Left colon (tissue), 2 donors: ENCODE measurements at places on chromosomes 1 and 21.

DNA sequence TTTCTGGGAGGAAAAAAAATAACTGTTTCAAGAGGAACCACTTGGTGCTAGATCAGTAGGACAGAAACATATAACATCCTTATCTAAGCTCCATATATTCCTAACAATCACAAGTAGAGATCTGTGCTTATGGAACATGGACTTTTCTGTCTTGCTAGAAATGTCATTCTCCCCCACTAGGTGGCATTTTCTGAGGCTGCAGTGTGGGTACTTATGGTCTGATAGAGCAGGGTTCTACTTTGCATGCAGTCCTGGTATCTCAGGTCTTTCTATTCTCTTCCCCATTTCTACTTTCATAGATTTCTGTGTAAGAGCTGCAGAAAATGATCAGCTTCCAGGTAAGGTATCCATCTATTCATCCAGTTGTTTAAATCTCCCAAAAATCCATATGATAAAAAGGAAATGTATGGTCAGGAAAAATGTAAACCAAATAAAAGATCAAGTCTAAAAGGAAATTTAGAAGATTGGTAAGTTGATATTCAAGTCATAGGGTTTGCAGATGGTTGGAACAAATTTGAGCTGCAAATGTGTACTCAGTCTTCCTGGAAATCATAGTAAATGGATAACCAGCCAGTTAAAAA is 1.5 kb downstream of the ZNF684 start:
- no peak for DNase-seq

GRCh38 chr1:109112056-109112651 is 1.8 kb upstream of the ELAPOR1 start:
- no peak for DNase-seq

DNA sequence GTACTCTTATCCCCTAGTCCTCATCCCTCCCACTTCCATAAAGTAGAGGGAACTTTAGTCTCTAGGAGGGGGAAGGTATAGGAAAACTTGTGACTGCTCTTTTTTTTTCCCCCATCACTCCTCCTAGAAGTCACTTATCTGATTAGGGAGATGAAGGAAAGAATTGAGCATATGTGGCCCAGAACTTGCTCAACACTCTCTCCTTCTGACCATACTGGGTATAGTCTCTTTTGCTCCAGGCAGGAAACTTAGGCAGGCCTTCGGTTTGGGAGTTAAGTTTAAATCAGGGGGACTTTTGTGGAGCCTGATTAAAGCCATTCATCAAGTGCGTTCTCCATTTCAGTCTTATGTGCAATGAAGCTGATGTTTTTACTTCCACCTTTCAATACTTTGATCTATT is 5.8 kb downstream of the UBE2U start:
- DNase-seq, result no peak

DNA sequence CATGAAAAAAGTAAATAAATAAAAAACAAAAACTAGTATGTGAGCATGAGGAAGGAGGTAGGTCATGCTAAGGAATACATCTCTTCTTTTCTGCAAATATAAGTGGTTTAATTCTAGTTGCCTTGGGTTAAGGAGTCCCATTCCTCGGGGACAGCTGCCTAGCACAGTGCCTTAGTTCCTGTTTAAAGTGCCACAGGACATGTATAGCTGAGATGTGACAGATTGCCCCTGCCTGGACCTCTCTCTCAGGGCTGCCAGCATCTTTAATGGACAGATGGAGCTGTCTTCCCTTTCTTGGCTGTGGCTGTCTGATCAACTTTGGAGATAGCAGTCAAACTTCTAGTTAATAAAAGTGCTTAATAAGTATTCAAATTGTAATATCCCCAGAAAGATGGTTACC is 50.0 kb downstream of the TSEN15 start:
- DNase-seq, result no peak

- DNase-seq, result no peak
Measured at GRCh38 chr1:9476790-9477463, 62.3 kb upstream of the SLC25A33 start.

DNA sequence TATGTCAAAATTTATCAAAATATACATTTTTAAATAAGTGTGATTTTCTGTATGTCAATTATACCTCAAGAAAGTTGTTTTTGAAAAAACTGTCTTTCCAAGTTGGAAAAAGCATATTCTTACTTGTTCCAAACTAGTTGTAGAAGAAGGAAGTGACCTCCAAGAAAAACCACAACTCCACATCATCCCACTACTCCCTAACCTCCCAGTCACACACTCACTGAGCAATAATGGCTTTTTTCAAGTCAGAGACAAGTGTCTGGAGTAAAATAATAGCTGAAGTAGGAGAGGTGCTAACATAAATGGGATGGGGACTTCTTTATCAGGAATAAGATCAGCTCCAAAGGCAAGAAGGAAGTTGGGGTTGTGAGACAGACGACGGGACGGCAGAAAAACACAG is 13.4 kb downstream of the EPRS1 start:
- no peak for DNase-seq

DNA sequence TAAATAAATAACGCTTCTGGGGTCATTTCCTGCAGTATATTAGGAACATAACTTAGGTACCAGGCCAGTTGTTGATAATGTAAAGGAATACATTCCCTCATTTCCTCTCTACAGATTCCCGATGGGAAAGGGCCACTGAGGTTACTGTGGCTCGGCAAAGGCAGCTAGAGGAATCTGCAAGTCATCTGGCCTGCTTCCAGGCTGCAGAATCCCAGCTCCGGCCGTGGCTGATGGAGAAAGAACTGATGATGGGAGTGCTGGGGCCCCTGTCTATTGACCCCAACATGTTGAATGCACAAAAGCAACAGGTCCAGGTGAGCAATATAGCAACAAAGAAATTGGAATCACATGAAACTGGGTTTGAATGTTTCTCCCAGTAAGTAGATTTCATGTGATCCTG is 109.6 kb upstream of the BMP8A start:
- no peak for DNase-seq

DNA sequence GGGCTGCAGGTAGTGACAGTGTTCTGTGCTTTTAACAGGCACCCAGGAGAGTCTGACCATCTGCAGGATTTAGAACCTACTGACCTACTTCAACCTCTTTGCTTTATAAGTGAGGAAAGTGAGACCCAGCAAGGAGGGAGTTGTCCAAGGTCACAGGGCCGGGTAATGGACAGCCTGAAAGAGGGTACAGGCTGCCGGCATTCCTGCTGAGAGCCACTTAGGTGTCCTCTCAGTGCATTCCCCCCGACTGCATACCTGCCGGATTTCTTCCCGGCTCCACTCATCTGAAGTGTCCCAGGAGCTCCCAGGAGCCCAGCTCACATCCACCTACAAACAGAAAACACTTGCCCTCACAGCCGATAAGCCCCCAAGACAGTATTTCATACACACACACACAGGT is 13.9 kb downstream of the PHLDA3 start:
- no peak for DNase-seq

- DNase-seq, result peak; percentile 65
Measured at GRCh38 chr1:42380586-42381279, at the start of gene RIMKLA. Gene RIMKLA, plus strand, starts transcription at chr1:42380792. Its CDS starts 143 bp downstream, at chr1:42380935.

DNA sequence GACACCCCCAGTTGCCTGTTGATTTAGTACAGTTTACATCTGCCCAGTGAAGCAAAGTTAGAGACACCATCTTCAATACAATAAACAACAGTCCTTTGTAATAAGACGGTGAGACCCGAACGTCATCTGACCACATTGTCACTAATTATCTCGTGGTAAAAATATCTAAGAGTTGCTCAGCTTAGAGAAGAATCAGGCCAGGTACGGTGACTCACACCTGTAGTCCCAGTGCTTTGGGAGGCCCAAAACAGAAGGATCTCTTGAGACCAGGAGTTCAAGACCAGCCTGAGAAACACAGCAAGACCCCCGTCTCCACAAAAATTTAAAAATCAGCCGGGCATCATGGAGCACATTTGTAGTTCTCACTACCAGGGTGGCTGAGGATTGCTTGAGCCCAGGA is 53.5 kb downstream of the CD34 start:
- no peak for DNase-seq

GRCh38 chr1:171084091-171084490 is 6.6 kb upstream of the FMO3 start:
- no peak for DNase-seq

DNA sequence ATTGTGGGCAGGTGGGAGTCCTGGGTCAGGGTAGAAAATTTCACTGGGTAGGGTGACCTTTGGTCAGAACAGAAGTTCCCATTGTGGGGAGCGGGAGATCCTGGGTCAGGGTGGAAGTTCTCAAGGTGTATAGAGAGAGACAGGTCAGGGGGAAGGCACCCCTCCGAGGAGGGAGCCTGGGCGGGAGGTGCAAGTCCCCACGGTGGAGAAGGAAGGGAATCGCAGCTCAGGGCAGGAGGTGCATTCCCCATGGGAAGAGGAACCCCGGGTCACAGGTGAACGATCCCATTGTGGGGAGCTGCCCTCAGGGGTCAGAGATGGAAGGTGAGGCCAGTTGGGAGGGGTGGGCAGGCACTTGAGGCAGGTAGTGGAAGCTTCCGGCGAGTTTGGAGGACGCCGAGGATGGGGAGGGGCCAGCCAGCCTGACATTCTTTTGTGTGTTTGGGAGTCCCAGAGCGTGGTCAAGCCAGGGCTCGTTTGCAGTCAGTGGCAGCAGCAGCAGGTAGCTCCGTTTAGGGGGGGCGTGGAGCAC is 637 bp downstream of the LYPLA2 start:
- DNase-seq, result peak; percentile 45

- peak; percentile 12 for DNase-seq
Measured at GRCh38 chr1:183870351-183871077, 65.6 kb downstream of the RGL1 start.

GRCh38 chr1:10396870-10397269 is 2.0 kb upstream of the PGD start:
- no peak for DNase-seq

GRCh38 chr1:161486806-161487741 is 18.2 kb upstream of the FCGR2A start:
- no peak for DNase-seq

DNA sequence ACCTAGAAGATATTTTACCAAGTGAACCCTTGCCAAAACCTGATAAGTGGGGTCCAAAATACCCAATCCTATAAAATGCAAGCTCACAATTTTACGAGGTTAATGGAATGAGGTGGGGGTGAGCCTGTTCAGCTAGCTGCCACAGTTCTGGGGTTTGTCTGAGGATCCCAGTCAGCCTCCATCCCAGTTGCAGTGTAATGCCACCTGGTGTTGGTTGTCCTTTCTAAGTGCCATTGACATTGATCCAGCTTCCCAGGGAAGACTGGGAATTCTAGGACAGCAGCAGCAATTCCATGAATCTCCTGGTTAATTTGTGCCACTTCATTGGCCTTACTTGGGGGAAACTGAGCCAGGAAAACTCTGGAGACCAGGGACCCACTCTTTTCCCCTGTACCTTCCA is 298.3 kb downstream of the RWDD3 start:
- no peak for DNase-seq

DNA sequence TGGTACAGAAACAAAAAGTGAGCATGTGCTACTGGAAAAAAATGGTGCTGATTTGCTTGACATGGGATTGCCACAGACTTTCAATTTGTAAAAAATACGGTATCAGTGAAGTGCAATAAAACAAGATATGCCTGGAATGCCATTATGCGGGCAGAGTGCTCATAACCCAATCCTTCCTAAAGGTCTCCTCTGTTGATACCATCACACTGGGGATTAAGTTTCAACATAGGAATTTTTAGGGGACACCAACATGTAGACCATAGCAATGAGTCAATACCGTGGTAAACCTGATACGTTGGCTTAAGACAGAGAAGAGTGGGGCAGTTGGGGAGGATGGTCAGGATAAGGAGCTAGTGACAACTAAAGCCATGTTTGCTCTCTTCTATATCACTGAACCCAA is 20.5 kb downstream of the MX1 start:
- DNase-seq, result no peak

DNA sequence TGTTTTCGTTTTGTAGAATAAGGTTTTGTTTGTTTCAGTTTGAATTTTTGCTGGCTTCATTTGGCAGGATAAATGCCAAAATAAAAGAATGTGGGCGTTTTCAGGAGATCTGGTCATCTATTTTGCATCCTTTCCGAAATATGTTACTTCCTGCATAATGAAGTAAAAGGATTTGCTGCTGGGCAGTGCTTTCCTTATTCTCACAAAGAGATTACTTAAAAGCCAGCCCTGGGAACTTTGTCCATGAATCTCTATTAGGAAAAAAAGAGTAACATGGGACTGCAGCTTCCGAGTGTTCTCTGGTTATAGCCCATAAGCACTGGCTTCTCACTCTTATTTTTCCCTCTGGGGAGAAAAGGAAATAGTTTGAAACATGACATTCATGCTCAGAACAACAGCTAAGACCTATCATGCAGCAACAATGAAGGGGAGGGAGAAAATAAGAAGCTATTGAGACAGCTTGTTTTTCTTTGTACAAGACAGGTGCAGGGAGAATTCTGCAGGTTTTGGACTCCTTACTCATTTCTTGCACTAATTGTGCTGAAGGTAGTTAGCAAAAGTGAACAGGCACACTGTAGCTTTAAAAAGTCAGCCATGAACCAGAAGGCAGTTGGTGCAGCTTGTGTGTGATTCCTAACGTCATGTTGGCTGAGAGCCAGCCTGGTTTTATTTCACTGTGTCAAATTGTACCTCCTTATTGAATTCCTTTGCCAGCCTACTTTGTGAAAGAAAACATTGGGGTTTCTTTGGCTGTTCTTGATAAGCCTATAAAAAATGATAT is at the start of gene SAMD13:
Gene SAMD13 (plus strand): TSS at position 705 of the 781 bp plus-strand sequence. CDS start 1,527 bp downstream, outside the sequence.
- peak; percentile 93 for DNase-seq

DNA sequence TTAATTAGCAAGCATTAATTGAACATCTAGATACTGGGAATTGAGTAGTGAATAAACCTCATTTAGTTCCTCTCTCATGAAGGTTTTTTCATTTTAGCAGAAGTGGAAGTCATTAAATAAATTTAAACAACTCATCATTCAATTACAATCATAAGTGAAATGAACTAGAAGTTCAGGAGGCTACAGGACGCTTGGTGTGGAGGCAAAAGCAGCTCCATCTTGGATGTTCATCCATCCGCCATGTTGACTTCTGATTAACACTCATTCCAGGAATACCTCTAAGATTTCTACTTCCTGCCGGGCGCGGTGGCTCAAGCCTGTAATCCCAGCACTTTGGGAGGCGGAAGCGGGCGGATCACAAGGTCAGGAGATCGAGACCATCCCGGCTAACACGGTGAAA is 11.5 kb upstream of the NTPCR start:
- DNase-seq, result no peak

- DNase-seq, result no peak
Measured at GRCh38 chr1:83857716-83858115, 141.2 kb downstream of the TTLL7 start.

DNA sequence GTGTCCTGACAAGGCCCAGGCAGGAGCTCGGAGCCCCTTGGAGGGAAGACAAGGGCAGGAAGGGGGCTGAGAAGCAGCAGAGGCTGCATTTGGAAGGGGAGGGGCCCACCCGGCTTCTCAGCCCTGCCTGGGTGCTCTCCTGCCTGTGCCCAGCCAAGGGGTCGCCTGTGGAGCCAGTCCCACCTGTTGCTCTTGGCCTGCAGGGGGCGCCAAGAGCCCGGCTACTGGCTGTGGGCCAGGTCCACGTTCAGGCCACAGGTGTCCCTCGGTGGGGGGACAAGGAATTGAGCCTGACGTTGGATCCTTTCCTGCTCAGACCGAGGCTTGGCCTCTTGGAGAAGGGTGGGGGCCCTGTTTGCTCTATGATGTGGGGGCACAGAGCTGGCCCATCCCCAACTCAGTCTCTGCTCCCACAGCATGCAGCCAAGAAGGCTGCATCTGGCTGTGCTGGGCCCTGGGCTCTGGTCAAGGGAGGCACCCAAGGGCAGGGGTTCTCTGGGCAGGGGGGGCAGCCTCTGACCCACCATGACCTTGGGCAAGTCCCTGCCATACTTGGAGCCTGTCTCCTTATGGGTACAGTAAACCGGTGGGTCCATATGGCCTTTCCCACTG is 10.9 kb downstream of the WNT4 start:
- DNase-seq, result peak; percentile 71

- no peak for DNase-seq
Measured at GRCh38 chr1:83508485-83509151, 490.3 kb downstream of the TTLL7 start.

- DNase-seq, result no peak
Measured at GRCh38 chr21:42117967-42118780, 47.1 kb downstream of the UMODL1 start.
